ENCODE measurements at places on chromosomes 12 and 14.
A peak's percentile ranks its signal among the peaks of the same experiment; 100 is the strongest.

- no peak for DNase-seq
These were observed 68.2 kb upstream of the FGD4 start for GRCh38 chr12:32331133-32331532.

- no peak for DNase-seq
These were observed 70.6 kb downstream of the B4GALNT3 start for GRCh38 chr12:530308-530707.

DNA sequence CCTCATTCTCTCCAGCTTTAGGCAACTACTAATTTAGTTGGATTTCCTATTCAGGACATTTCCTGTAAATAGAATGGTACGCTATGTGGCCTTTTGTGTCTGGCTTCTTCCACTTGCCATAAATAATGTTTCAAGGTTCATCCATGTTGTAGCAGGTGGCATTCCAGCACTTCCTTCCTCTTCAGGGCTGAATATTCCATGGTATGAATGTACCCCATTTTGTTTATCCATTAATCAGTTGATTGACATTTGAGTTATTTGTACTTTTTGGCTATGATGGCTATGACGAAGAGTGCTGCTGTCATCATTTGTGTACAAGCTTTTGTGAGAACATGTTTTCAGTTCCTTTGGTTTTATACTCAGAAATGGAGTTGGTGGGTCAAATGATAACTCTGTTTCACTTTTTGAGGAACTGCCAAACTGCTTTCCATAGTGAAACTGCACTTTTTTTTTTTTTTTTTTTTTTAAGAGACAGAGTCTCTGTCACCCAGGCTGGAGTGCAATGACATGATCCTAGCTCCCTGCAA, 6.5 kb upstream of the CDK2AP1 start:
- no peak for DNase-seq

GRCh38 chr14:34204774-34205173, 253.9 kb upstream of the EGLN3 start:
- no peak for DNase-seq

DNA sequence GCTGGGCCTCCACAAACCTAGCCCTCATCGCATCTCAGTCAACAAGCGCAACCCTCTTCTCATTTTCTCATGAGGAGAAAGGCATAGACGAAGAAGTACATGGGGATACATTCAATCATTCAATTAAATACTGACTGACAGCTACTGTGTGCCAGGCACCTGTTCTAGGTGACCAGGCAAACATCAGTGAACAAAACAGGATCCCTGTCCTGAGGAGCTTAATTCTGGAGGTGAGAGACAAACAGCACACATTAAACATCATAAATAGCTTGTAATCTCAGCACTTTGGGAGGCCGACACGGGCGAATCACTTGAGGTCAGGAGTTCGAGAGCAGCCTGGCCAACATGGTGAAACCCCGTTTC, 362 bp upstream of the ACYP1 start:
- DNase-seq: no peak

- DNase-seq: no peak
These were observed 651.5 kb downstream of the FSCB start for GRCh38 chr14:43855556-43855955.

GRCh38 chr14:21533294-21533693, 7.1 kb upstream of the SALL2 start:
- DNase-seq: no peak

DNA sequence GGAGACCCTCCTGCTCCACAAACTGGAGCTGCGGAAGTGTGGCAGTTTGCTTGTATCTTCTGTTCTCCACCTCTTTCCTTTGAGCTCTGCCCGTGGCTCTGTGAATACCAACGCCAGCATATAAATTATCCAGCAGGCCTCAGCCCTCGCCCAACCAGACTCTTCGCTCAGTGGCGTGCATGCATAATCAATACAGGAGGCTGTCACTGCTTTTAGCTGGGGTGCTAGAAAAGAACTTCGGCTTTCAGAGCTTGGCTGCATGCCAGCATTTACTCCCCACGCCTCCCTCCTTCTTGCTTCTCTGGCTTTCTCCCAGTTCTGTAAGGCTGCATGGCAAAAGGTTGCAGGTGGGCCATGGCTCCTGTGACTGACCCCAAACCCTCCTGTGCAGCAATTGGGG, 26.9 kb downstream of the NRXN3 start:
- no peak for DNase-seq

DNA sequence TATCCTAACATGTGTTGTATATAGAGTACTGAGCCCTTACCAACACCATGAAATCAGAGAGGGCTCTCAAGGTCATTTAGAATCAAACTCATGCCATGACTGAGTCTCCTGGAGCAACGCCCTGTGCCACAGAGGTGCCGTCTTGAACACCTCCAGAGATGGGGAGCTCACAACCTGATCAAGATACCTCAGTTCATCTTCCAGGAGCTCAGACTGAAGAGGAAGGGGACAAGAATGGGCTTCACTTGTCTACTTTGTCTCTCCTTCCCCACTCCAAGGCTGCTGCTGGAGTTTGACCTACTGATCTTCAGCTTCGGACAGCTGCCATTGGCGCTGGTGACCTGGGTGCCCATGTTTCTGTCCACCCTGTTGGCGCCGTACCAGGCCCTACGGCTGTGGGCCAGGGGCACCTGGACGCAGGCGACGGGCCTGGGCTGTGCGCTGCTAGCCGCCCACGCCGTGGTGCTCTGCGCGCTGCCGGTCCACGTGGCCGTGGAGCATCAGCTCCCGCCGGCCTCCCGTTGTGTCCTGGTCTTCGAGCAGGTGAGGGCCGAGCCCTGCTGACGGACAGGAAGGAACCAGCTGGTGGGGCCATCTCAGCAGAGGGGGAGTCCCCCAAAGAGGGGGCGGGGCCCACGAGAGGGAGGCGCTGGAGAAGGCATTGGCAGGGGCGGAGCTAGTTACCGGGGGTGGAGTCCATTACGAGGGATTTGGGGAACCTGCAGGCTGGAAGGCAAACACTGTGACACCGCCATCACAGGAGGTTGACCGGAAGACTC, 12.0 kb downstream of the SOAT2 start:
- DNase-seq: no peak

GRCh38 chr12:18905134-18905533, 167.2 kb downstream of the CAPZA3 start:
- no peak for DNase-seq

DNA sequence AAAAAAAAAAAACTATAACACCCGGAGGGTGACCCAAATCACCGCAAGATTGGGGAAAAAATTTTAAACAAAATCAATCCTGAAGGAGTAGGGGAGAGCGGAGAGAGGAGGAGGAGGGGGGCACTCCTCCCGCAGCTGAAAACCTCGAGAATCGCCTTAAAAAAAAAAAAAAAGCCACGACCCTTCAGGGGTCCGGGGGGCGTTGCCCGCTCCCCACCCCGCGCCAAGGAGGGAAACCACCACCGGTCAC, 254 bp downstream of the GTF2A1 start:
- DNase-seq: no peak

- DNase-seq: no peak
These were observed 73.8 kb upstream of the SRSF5 start for GRCh38 chr14:69693145-69693544.

DNA sequence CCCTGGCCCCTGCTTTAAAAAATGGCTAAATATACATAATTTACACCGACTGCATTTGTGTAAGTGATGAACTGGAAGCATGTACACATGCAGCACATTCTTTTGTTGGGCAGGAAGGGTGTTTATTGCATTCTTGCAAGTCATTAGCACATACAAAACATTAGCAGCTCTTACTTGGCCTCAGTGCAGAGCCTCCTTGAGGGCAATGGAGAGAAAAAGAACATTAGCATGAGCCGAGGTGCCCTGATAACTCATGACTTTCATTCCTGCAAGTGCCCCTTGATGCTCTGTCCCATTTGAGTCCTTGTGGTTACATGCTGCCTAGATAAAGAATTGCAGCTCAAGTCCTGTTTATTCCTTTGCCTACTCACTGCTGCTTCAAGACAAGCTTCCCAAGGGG, 61.9 kb downstream of the PAX9 start:
- no peak for DNase-seq

- peak; percentile 64 for DNase-seq
These were observed 963 bp downstream of the ATL1 start for GRCh38 chr14:50560931-50561285.

DNA sequence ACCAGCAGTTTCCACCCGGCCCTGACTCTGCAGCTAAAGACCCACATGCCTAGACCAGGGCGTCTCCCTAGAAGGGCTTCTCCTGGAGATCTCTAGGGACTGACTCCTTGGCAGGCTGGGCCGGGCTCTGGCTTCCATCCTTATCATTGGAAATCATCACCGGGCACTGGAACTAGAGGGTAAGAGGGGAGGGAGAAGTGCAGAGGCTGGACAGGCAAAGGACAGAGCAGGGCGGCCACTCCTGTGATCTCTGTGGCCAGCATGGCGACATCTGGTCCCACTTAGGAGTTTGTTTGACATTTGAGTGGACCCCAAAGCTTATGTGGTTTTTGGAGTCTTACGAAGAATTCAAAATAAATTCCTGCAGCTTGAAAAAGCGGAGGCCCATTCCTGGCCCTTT, 7.1 kb downstream of the LTBP2 start:
- DNase-seq: no peak

DNA sequence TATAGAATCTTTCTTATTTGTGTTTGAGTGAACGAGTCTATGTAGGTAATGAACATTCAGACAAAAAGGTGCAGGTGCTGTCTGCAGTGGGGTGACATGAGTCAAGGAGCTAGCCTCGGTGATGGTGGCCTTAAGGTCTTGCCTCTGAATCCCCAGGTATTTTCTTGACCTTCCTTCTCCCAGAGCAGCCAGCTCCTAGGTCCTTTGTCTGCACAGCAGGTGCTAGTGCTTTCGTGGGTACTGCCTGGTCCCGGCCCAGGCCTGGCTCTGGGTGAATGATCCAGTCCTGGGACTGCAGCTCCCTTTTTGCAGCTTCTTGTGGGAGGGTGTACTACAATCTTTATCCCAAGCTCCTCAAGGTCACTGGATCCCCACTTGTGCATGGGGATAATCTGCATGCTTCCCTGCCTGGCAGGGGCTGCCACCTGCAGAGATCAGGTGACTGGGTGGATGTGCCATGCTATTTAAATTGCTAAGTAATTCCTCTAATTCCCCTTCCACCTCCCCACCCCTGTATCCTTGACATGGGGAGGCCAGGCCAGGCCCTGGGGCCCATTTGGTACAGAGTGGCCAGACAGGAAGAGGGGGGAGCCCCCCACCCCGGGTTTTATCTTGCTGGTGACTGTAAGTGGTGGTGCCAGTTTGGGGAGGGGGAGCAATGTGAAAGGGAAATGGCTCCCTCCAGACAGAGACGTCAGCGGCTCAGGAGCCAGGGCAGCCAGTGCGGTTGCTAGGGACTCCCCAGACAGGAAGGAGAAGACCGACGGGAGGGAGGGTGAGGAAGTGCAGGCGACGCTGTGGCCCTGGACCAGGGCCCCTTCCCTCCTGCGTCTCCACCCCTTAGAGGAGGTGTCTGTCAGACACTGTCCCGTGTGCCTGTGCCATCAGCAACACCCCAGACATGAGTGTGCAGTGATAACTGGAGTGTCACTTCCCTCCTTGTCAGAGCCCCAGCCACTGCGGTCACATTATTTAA, 6.7 kb downstream of the VASH1 start:
- peak; percentile 60 for DNase-seq

DNA sequence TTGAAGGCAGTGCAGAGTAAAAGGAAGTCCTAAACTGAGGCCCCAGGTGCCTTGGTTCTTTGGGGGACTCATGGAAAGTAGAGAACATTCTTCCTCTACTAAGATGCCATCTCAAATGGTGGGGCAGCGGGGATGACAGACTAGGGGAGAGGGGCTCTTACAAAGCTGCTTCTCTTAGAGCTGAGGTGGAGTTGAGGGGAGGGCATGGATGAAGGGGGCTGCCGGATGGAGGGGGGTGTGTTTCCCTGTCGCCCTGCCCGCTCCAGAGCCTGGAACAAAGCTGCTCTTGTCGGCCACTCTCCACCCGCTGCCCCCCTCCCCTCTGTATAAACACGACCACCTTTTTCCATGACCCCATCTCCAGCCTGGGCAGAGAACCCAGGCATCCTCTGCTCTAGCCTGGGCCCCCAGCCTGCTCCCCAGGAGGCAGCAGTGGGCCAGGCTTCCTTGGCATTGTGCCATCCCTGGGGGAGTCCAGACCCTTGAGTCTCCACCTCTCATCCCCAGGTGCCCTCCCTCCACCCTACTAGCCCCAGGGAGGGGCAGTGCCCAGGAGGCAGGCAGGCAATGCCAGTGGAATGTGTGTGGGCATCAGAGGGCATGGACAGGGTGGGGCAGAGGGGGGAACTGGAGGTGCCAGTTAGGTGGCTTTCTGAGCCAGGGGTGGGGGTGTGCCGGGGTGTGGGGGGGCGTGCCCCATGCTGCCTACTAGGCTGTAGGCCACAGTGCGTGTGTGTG, 1.7 kb downstream of the RARG start:
- DNase-seq: no peak

- DNase-seq: no peak
These were observed 204.3 kb downstream of the AEBP2 start for GRCh38 chr12:19643635-19644034.

DNA sequence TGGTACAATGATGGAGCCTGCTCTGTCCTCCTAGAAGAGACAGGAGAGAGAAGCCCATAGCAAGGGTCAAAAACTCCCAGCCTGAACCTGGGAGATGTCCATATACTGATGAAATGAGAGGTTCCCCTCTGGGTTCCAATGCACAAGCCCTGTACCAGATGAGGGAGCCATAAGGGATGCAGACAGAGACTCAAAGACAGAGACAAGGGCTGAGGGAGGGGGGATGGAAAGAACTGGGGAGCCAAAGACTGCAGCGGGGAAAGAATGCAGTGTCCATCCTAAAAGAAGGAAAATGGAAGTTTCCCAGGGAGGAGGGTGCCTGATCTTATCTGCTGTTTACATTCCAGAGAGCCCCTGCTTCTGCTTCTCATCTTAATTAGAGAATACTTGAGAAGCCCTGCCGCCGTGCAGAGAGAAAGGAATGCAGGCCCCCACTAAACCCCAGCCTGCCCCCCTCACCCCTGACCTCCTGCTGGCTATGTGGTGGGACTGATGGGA, 27.7 kb downstream of the KRT18 start:
- no peak for DNase-seq

DNA sequence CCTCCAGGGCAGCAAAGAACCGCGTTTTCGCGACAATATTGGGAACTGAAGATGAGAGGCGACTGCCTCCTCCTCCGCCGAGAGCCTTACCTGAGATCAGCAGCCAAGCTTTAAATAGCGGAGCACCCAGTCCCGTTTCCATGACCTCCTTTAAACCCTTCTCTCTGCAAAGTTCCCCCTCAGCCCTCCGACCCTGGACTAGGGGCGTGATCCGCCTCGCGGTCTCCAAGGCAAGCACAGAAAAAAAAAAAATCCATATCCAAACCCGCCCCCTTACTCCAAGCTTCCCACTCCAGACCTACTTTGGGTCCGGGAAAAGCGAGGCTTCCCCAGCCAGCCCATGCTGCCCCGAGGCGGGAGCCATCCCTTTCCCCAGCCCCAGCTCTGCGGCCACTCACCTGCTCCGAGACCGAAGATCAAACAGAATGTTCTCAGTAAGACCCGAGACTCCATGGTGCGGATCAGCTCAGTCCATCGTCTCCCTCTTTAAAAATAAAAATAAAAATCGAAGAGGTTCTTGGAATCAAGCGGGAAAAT, 630 bp downstream of the NELL2 start:
- no peak for DNase-seq

- DNase-seq: no peak
These were observed 370 bp downstream of the HRK start for GRCh38 chr12:116880817-116881324.

All from activated T-cell treated with anti-CD3 and anti-CD28 coated beads, Interleukin-2, amount 50 U/mL, for 4 hours (primary cell).